ENCODE measurements at places on chromosomes 1 and 21. TPM values are rescaled to one million over a fixed set of nuclear protein-coding genes. Genes with fewer than 3 reads are reported as not detected.

DNA sequence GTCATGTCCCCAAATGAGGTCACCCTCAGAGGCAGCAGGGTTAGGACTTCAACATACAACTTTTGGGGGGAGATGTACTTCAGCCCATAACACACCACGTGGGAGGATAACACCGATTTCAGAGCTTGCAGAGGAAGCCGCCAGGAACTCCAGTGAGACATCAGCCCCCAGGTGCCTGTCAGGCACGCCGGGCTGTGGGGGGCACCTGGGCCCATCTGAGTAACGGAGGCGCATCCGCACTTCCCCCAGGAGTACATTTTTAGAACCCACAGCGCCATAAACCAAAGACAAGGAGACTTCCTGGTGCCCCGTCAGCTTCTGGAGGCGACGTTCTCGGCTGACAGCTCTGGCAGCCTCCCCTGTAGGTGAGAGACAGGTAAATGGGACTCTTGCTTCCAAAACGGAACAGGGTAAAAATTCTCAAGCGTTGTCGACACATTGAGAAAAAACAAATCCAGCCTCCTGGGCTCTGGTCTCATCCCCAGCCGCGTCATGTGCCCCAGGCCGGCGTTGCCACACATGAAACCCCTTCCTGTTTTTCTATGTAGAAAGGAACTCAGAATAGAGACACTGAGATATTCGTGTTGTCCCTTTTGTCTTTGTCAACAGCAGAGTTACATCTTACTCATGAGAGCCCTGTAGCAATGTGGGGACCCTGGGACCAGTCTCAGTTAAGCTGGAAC, 93.3 kb downstream of the PDE9A start:
- no peak for DNase-seq

- no peak for DNase-seq
Measured at GRCh38 chr1:38268226-38268625, 221.6 kb upstream of the POU3F1 start.

OPRD1 gene
- not detected for total RNA-seq

S100A7A gene
- not detected for total RNA-seq

FCAMR gene
- not detected for total RNA-seq
